Renal pelvis (tissue), 12 donors: ENCODE measurements at places on chromosomes 11 and 22.

DNA sequence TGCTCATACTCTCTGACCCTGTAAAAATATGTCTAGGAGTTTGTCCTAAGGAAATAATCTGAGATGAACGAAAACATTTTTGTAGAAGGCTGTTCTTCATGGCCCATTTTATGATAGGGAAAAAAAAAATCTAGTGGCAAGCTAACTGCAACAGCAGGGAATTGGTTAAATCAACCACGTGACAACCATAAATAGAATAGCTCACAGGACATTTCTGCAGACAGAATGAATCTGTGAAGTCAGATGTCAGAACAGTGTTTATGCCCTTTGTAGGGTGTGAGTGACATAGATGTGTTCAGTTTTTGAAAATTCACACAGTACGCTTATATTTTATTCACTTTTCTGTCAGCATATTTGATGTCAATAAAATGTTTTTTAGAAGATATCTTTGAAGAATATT is 16.1 kb downstream of the ARHGAP1 start:
- no peak for DNase-seq

GRCh38 chr11:17927681-17928343 is 85.0 kb downstream of the SERGEF start:
- peak; percentile 67 for DNase-seq

- DNase-seq: no peak
Observed at GRCh38 chr22:38685761-38686160, 4.0 kb downstream of the TOMM22 start.

GRCh38 chr11:88013508-88014065 is 161.7 kb downstream of the RAB38 start:
- DNase-seq: no peak

DNA sequence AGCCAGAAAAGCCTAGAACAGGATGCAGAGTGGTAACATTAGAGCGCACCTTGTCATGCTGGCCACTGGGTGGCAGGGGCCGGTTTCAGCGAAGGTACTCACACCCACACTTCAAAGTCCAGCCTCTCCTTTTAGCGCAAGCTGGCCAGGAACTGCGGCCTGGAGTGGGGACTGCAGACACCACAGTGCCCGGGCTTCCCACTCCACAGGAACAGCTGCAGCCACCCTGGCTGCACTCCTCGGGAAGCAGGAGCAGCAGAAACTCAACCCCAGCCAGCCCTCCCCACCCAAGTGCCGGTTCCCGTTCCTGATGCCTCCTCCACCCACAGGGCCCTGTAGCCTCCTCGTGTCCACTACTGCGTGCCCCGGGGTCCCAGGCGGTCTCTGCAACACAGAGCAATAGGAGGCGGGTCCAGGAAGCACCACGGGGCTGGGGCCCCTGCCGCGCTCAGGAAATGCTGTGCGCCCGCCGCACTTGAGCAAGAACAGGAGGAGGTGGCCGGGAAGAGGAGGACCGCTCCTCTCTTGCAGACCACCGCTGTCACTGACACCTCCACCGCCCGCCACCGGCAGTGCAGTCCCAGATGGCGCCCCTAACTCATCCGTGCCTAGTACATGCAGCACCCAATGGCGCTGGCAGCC is 2.2 kb downstream of the RFPL2 start:
- peak; percentile 69 for DNase-seq

GRCh38 chr11:2673250-2673610 is 26.6 kb downstream of the KCNQ1OT1 start:
- DNase-seq: no peak

DNA sequence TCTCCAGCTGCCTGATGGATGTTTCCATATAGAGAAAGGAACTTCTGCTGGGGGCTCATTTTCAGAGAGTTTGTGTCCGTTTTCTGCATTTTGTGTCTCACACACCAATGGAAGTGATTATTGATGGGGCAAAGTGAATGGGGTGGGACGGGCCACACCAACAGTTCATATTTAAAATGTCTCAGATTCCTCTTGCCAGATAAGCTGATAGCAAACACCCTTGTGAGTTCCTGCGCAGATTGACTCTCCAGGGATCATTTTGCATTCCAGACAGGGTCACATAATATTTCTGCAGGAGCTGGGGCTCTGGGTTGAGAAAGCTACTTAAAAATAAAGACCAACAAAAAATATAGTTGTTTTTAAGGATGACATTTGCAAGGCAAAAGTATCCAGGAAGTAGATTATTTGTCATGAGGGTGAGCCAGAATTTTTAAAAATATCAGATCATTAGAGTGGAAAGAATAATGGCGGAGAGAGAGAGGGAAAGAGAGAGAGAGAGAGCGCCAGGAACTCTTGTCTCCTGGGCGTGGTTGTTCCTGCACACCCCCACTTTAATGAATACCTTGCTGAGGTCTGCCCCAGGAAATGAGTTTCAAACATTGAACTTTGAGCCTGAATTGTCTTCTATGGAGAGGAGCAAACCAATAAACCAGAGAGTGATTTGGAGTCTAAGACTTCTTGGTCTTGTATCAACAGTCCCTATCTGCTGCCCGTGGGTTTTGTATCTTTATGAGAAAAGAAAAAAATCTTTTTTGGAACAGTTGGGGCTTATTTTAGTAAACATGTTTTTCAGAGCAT is 33.3 kb downstream of the MICAL2 start:
- no peak for DNase-seq

- DNase-seq: no peak
Observed at GRCh38 chr11:104286129-104286528, 122.2 kb upstream of the PDGFD start.

GRCh38 chr11:2787816-2788167 is 88.0 kb upstream of the KCNQ1OT1 start:
- no peak for DNase-seq

GRCh38 chr11:61954851-61955421 is 4.8 kb downstream of the BEST1 start:
- DNase-seq: no peak

DNA sequence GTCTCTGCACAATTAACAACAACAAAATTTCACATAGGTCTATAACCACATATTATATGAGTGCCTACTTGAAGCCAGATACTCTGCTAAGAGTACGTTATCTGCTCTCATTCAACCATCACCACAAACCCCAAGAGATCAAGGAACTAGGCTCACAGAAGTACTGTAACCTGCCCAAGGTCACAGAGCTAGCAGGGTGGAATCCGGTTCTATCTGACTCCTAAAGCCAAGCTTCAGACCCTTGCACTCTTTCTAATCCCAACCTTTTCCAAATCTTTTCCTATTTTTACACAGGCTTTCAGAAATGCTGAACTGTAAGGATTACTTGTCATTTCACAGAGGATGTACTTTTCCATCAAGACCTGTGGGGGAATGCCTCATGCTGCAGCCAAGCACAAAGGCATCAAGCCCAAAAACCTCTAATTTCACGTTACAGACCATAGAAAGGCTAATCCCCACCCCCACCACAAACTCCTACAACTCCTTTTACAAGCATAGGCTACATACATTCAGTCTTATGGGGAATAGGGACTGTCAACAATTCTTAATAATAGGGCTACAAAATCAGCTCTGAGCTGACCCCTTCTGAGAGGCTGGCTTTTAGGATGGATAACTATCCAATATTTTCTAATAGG is 927 bp downstream of the PRCP start:
- DNase-seq: no peak

DNA sequence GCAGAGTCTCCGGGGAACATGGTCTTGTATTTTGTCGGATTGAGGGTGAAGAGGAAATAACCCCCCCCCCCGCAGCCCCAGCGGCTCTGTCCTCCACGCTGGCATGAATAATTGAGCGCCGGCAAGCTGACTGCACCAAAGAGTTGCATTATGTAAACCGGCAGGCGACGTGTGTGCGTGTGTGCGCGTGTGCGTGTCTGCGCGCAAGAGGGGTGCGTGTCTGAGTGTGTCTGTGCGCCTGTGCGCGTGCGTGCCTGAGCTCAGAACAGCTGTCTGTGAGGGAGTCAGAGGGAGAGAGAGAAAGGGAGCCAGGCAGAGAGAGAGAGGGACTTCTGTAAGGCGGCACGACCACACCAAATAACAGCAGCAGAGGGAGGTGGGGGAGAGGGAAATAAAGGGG is 94.4 kb downstream of the SCN3B start:
- peak; percentile 72 for DNase-seq

DNA sequence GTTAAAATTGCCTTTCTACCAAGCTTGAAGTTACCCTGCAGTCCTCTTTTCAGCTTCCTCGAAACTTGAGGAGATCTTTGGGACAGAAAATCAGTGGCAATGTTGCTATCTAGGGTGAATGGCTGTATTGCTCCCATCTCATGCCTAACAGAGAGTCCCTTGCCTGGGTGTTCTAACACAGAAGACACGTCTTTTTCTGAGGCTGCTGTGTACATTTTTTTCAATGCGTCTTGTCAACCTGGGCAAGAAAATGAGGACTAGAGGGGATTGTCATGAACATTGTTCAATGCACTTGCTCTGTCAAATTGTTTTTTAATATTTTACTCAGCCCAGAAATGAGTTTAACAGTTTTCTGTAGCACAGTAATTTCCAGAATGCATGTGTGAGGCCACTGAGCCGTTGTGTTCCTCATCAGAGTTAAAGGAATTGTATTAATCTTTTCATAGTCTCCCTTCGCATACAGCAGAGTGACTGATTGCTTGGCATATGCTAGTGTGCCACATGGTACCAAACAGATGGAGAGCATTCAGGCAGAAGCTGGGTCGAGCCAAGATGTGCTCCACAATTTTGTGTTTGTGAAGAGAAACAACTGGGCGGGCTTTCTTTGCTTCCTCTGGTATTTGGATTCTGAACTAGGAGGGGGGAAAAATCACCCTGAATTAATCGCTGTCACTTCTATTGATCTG is 86.0 kb downstream of the CASP12 start:
- no peak for DNase-seq

- no peak for DNase-seq
Observed at GRCh38 chr11:83172551-83172950, 15.6 kb downstream of the PCF11 start.

DNA sequence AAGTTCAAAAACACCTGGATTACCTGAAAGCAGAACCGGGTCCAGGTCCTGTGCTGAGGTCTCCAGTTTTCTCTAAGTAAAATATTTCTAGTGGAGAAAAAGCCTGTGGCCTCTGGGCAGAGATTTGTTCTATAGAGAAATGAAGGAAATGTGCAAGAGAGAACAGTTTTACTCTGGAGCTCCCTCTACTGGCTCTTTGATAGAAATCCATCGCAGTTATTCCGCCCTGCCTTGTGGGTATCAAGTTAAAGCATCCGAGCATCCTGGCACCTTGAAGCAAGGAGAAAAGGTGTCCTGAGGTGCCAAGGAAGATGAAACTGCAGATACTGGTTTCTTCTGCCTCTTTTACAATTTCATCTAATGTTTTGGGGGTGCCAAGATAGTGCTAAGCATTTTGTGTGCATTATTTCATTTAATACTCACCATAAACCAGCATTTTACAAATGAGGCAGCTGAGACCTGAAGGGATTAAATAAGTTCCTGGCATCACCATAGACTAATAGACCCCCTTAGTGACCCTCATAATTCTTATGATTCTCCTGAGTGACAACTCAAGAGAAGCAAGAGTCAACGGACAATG is 113.1 kb upstream of the HSD17B12 start:
- no peak for DNase-seq

GRCh38 chr11:107916671-107917241 is 11.5 kb upstream of the RAB39A start:
- no peak for DNase-seq
